Ascending aorta (tissue), 2 donors: ENCODE measurements at places on chromosomes 16 and 17.
A peak's percentile ranks its signal among the peaks of the same experiment; 100 is the strongest.

DNA sequence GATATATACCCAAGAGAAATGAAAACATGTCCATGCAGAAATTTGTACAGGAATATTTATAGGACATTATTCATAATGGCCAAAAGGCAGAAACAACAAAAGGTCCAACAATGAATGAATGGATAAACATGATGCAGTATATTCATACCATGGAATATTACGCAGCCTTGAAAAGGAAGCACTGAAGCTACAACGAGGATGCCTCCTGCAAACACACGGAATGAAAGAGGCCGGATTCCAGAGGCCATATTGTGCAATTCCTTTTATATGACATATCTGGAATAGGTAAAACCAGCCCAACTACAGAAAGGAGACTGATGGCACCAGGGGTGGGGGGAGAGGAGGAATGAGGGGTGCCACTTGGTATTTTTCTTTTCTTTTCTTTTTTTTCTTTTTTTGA is 14.5 kb upstream of the CHMP6 start:
- no peaks in the 10 kb centered on the region for H3K36me3 ChIP-seq
- no peak overlapping the region for H3K27ac ChIP-seq
- H3K4me1 ChIP-seq, result peaks cover 7% of the 10 kb centered on the region
- no peaks in the 10 kb centered on the region for H3K27me3 ChIP-seq
- DNase-seq, result no peak

DNA sequence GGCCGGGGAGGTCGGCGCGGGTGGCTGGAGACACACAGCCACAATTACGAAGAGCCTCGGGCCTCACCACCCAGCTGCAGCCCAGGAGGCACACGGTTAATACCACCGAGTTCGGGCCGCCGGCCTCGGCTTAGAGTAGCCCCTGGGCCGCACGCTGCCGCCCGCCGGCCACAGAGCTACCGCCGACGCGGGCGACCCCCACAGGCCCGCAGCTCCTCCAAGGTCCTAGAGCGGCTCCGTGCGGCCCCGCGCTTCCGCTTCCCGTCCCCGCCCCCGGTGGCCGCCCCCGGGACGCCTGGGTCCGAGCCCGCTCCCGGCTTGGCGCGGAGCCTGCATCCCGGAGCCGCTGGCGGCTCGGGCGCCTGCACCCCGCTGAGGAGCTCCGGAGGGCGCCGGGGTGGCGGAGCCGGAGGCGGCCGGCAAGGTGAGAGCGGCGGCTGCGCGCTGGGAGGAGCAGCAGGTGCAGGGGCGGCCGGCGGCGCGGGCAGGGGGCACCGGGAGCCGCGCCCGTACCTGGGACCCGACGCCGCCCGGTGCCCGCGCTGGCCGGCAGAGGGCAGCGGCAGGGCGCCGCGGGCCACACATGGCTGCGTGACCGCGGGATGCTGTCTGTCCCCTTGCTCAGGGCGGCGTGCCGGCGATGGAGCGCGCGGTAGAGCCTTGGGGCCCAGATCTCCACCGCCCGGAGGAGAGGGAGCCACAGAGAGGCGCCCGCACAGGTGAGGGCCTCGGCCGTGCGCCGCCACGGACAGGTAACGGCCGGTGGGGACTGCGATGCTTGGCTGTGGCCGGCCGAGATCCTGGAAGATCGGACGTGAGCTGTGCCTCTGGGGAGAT is at the start of gene ZNF48:
Gene ZNF48, plus strand, starts transcription at position 266 of the 837 bp plus-strand sequence. Its CDS starts 375 bp downstream, at position 641.
- H3K36me3 ChIP-seq, result peaks cover 14% of the 10 kb centered on the region
- H3K4me3 ChIP-seq, result peak within 1 kb of the TSS; percentile 98
- peaks cover 15% of the 10 kb centered on the region for H3K4me1 ChIP-seq
- H3K27ac ChIP-seq, result peak within 1 kb of the TSS; percentile 81
- peak; percentile 89 for DNase-seq
- no peaks in the 10 kb centered on the region for H3K27me3 ChIP-seq

DNA sequence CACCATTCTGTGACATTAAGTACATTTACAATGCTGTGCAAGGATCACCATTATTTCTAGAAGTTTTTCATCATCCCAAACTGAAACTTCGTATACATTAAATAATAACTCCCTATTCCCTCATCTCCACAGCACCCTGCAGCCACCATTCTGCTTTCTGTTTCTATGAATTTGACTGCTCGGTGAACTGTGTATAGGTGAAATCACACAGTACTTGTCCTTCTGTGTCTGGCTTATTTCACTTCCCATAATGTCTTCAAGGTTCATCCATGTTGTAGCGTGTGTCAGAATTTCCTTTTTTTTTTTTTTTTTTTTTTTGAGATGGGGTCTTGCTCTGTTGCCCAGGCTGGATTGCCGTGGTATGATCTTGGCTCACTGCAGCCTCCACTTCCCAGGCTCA is 20.4 kb downstream of the RAP1GAP2 start:
- no peak for DNase-seq
- no peaks in the 10 kb centered on the region for H3K36me3 ChIP-seq
- no peak overlapping the region for H3K4me3 ChIP-seq
- no peaks in the 10 kb centered on the region for H3K27me3 ChIP-seq
- no peaks in the 10 kb centered on the region for H3K4me1 ChIP-seq

- H3K4me3 ChIP-seq, result no peak overlapping the region
- no peak overlapping the region for H3K27ac ChIP-seq
- no peaks in the 10 kb centered on the region for H3K27me3 ChIP-seq
- H3K36me3 ChIP-seq, result no peaks in the 10 kb centered on the region
- no peaks in the 10 kb centered on the region for H3K4me1 ChIP-seq
- DNase-seq, result no peak
Observed at GRCh38 chr16:51276336-51276735, 125.3 kb upstream of the SALL1 start.

DNA sequence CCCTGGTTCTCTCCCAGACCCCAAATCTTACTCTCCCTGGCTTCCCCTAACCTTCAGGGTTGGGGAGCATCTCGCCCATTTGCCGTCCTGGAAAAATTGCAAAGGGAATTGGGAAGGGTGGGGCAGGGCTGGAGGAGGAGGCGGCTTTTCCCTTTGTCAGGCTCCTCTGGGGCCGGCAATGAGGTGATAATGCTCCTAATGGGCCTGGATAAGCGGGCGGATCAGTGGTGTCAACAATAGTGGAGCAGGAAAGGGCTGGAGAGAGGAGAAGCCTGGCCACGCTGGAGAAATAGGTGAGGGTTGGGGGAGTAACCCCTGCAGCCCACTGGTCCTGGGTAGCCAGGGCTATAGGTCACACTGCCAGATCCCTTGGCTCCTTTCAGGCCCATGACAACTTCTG is 12.3 kb downstream of the SCN4A start:
- H3K4me3 ChIP-seq, result no peak overlapping the region
- no peak overlapping the region for H3K27ac ChIP-seq
- H3K4me1 ChIP-seq, result no peaks in the 10 kb centered on the region
- no peak for DNase-seq

GRCh38 chr17:13540546-13540945 is 61.2 kb downstream of the HS3ST3A1 start:
- no peaks in the 10 kb centered on the region for H3K36me3 ChIP-seq
- no peaks in the 10 kb centered on the region for H3K4me1 ChIP-seq
- H3K27ac ChIP-seq, result no peak overlapping the region

DNA sequence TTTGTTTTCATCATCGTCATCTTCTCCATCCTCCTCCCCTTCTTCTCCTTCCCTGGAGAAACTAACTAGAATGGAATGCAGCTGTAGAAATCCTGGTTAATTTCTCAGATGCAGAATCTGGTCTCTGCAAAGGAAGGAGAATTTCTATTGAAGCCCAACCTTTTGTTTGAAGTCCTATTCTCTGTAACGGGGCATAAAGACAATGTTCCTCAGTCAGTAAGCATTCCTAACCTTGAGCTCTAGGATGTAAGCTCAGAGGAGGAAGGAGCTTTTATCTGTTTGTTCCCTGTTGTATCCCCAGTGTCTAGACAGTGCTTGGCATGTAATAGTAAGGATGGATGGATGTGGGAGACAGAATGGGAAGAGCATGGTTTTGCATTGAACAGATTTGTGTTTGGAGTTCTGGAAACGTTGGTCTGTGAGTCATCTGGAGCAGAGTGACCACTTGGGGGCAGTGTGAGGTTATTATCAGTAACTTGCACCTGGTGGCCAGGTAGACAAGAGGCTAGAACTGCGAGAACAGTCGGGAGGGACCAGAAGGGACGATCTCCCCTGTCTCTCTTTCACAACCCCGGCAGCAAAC is 363.7 kb downstream of the SNX29 start:
- H3K27ac ChIP-seq, result no peak overlapping the region
- H3K36me3 ChIP-seq, result no peaks in the 10 kb centered on the region
- no peak for DNase-seq
- H3K27me3 ChIP-seq, result no peaks in the 10 kb centered on the region
- H3K4me1 ChIP-seq, result peaks cover 5% of the 10 kb centered on the region

DNA sequence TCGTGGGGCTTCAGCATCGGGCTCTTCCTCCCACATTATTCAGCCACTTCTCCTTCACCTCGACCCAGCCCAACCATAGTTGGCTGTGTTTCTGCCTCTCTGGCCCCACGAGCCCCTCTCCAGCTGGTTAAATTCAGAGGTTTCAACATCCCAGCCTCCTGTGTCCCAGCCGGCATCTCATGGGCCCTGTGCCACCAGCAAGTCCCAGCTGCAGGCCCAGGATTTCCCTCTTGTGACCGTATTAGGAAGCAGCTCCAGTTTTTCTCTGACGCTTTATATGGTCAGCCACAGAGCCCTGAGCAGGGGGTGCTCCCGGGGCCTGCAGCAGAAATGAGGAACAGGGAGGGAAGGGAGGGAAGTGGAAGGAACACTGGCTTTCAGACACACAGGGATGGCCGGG is 27.4 kb downstream of the MYH11 start:
- H3K36me3 ChIP-seq, result peaks cover 51% of the 10 kb centered on the region
- peak overlapping the region; percentile 77 for H3K27ac ChIP-seq
- peaks cover 66% of the 10 kb centered on the region for H3K4me1 ChIP-seq
- no peaks in the 10 kb centered on the region for H3K27me3 ChIP-seq

- H3K4me3 ChIP-seq, result no peak overlapping the region
- H3K27me3 ChIP-seq, result no peaks in the 10 kb centered on the region
- H3K27ac ChIP-seq, result no peak overlapping the region
- DNase-seq, result no peak
- H3K4me1 ChIP-seq, result no peaks in the 10 kb centered on the region
Observed at GRCh38 chr16:4362476-4363135, 9.0 kb upstream of the VASN start.

- H3K27me3 ChIP-seq, result no peaks in the 10 kb centered on the region
- no peaks in the 10 kb centered on the region for H3K36me3 ChIP-seq
- no peak overlapping the region for H3K27ac ChIP-seq
- no peak for DNase-seq
Observed at GRCh38 chr17:45883063-45883462, 11.3 kb upstream of the MAPT start.

DNA sequence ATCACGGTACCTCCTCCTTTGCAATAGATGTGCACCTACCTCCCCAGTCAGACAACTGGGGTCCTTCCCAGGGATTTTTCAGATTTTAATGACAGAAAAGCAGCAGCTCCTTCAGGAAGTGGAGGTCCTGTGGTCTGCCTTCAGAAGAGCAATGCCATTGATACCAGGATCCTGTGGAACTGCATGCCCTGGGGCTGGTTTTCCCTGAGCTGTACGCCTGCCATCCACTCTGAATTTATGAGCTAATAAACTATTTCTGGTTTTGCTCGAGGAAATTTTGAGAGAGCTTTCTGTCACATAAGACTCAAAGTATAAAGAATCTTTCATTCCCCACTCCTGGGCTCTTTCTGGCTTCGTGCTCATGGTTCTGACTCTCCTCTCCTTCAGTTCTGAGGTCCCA is 10.0 kb upstream of the CCL23 start:
- no peak overlapping the region for H3K27ac ChIP-seq
- H3K27me3 ChIP-seq, result no peaks in the 10 kb centered on the region
- no peak for DNase-seq
- H3K4me1 ChIP-seq, result no peaks in the 10 kb centered on the region
- H3K4me3 ChIP-seq, result no peak overlapping the region

- H3K4me3 ChIP-seq, result no peak overlapping the region
- no peaks in the 10 kb centered on the region for H3K4me1 ChIP-seq
- no peak overlapping the region for H3K27ac ChIP-seq
- H3K36me3 ChIP-seq, result no peaks in the 10 kb centered on the region
- DNase-seq, result no peak
- H3K27me3 ChIP-seq, result no peaks in the 10 kb centered on the region
Observed at GRCh38 chr17:79431175-79431574, 179.7 kb downstream of the RBFOX3 start.

- no peak overlapping the region for H3K27ac ChIP-seq
- H3K27me3 ChIP-seq, result no peaks in the 10 kb centered on the region
- no peaks in the 10 kb centered on the region for H3K36me3 ChIP-seq
Observed at GRCh38 chr17:34669511-34669910, 90.1 kb downstream of the TMEM132E start.

GRCh38 chr16:6576606-6577005 is 756.0 kb upstream of the RBFOX1 start:
- H3K27me3 ChIP-seq, result no peaks in the 10 kb centered on the region
- DNase-seq, result no peak
- H3K4me1 ChIP-seq, result no peaks in the 10 kb centered on the region
- no peak overlapping the region for H3K27ac ChIP-seq
- H3K4me3 ChIP-seq, result no peak overlapping the region
- H3K36me3 ChIP-seq, result no peaks in the 10 kb centered on the region

DNA sequence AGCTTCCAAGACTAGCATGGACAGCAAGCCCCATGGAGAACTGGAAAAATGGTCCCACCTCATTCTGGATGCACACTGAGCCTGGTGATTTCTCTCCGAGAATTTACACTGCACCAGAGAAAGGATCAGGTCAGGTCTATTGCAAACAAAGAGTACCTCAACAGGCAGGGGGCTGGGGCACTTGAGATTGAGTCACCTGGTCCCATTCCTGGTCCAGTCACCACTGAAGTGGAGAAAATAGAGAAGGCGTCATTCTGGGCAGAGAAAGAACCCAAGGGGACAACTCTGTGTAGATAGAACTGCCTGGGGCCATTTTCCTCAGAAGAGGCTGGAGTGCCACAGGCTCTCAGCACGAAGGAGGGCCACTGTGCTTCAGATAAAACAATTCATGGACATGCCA is 38.4 kb downstream of the CENPV start:
- H3K36me3 ChIP-seq, result peaks cover 21% of the 10 kb centered on the region
- DNase-seq, result no peak
- H3K4me3 ChIP-seq, result no peak overlapping the region
- H3K27ac ChIP-seq, result no peak overlapping the region
- H3K4me1 ChIP-seq, result no peaks in the 10 kb centered on the region
- H3K27me3 ChIP-seq, result no peaks in the 10 kb centered on the region

DNA sequence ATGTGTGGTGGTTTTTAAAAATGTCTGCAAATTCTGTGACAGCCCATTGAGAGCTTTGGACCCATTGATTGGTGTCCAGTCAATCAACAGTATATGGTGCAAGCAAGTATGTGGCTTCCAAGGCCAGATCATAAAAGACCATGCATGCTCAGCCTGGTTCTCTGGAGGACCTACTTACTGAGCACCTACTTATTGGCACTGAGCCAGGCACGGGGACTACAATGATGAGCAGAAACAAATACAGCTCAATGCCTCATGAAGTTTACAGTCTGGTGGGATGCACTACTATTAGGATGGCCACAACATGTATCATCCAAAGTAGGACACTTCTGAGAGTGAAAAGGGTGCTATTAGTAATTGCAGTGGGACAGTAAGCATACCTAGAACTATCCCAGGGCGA is 7.2 kb upstream of the EMP2 start:
- no peak for DNase-seq
- no peak overlapping the region for H3K4me3 ChIP-seq
- H3K36me3 ChIP-seq, result no peaks in the 10 kb centered on the region
- H3K27me3 ChIP-seq, result no peaks in the 10 kb centered on the region
- H3K4me1 ChIP-seq, result no peaks in the 10 kb centered on the region

- H3K27me3 ChIP-seq, result no peaks in the 10 kb centered on the region
- H3K4me1 ChIP-seq, result no peaks in the 10 kb centered on the region
- H3K27ac ChIP-seq, result peak overlapping the region; percentile 71
- no peak overlapping the region for H3K4me3 ChIP-seq
Observed at GRCh38 chr17:42928714-42929496, 28.3 kb downstream of the G6PC1 start.
